ENCODE measurements at places on chromosomes 4 and X.

GRCh38 chrX:40290517-40290916 is 192.8 kb upstream of the BCOR start:
- no peak for DNase-seq

GRCh38 chr4:16467061-16467460 is 240.8 kb upstream of the TAPT1 start:
- DNase-seq = no peak

GRCh38 chr4:85543832-85544231 is 68.9 kb downstream of the ARHGAP24 start:
- peak; percentile 53 for DNase-seq

DNA sequence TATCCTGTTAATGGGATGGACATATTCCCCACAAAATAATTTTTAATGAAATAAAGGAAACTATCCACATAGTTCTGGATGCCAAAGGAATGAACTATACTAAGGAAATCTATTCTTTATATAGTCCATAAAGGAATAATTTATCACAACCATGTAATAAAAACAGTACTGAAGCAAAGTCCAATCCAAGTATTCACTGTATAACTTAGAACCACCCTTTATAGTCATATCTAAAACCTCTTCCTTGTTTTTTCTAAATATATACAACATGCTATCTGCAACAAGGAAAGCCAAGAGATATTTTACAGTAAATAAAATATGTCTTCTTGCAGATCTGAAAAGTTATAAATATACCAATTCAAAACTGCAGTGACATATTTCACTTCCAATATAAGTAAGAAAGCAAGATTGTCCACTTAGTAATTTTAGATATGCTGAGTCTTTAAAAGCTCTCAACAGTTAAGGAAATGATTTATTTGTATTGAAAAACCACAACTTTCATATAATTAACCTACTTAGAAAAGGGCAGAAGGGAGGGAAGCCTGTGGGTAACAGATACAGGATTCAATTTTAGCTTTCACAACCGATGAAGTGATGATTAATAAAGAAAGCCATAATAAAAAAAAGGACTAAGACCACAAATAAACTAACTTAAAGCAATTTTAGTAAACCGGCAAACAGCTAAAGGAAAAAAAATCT is 8.0 kb downstream of the NR3C2 start:
- no peak for DNase-seq

- no peak for DNase-seq
These were observed 282.4 kb downstream of the NR3C2 start for GRCh38 chr4:148159793-148160192.

DNA sequence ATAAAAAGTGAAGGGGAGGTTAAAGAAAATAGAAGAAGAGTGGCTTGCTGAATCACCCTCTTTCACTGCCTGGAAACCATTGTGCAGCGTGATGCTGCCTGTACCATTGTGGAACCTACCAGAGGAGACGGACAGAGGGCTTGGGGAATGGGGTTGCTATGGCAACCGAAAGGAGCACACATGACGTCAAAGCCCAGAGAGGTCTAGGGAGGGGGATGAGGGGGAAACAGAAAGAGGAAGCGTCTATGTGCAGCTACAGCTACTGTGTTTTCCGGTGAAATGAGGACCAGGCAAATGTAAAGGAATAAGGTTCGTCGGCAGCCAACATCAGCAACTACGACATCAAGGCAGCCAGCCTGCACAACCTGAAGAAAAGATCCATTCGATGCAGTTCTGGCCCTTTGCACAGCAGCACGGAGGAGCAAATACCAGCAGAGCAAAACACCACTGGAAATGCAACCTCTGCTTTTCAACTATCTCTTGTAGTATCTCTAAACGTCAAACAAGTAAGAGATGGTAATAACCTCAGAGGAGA is at the start of gene MAPK10:
TSS of gene MAPK10 (minus strand) at position 110 of the 535 bp plus-strand sequence.
- peak; percentile 86 for DNase-seq

DNA sequence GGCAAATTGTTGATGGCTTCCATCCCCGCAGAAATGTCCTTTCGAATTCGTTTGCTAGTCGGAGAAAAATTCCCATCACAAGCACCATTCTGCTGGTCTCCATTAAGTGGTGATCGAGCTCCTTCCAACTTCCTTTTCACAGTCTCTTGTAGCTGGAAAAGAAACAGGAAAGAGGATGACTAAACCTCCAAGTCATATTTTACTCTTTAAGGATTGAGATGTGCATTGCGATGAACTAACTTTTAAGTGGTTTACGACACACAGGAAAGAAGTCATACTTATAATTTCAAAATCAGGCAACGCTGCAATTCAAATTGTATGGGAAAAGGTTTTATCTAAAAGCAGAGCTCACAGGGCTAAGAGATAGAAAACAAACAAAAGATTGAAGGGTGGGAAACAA is 225.2 kb downstream of the MGST2 start:
- peak; percentile 67 for DNase-seq

- DNase-seq = no peak
These were observed 10.2 kb upstream of the LONRF3 start for GRCh38 chrX:118964252-118964651.

DNA sequence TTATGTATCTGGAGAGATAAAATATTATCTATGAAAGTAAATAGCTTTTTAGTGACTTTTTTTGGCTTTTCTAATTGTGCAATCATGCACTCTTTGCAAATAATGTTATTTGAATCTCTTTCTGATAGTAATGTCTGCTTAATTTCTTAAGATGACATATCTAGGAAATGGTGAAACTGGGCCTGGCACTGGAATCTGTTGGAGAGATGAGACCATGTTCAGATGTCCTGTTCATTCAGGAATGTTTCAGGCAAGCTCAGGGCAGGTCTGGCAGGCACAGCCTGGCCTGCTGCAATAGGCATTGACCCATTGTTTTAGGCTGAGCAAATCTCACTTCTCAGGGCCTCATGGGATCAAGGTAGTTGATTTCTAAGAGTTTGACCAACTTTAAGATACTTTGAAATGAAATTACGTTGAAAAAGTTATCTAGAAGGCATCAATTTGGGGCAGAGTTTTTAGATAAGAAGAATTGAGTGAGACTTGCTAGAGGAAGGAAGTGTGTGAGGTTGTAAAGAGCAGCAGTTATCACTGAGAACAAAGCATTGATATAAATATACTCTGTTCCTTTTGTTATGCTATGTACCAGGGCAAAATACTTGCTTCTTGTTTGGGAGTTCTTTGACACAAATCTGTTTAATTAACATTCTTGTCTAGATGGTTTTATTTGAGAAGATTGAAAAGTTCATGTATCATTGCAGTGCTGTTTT is 133.0 kb upstream of the LEF1 start:
- no peak for DNase-seq

DNA sequence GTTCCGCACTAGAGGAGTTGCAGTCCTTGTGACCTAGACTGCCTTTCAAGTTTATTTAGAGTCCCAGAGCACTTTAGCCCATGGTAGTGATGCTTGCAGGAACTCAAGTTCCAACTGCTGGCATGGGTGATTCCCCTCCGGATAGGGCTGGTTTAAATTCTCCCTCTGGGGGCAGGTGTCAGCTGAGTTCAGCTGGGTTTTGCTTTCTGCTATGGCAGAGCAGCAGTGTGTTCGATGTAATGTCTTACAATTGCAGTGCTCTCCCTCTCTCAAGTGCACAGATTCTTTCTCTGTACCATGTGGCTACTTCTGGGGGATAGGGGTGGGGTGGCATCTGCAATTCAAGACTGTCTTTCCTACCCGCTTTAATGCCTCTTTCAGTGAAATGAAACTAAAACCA is 164.8 kb upstream of the ZIC3 start:
- DNase-seq = no peak

GRCh38 chrX:138683600-138683999 is 27.9 kb downstream of the FGF13 start:
- no peak for DNase-seq

- DNase-seq = no peak
These were observed 238.2 kb downstream of the C4orf33 start for GRCh38 chr4:129334136-129334535.

DNA sequence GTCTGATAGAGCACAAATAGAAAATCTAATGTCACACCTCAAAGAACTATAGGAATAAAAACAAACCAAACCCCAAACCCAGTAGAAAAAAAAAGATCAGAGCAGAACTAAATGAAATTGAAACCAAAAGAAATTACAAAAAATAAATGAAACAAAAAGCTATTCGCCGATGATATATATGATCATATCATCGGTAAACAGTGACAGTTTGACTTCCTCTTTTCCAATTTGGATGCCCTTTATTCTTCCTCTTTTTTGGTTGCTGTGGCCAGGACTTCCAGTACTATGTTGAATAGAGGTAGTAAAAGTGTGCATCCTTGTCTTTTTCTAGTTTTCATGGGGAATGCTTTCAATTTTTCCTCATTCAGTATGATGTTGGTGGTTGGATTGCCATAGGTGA is 215.3 kb upstream of the AR start:
- no peak for DNase-seq

GRCh38 chr4:79723507-79723906 is 315.5 kb upstream of the GK2 start:
- no peak for DNase-seq

DNA sequence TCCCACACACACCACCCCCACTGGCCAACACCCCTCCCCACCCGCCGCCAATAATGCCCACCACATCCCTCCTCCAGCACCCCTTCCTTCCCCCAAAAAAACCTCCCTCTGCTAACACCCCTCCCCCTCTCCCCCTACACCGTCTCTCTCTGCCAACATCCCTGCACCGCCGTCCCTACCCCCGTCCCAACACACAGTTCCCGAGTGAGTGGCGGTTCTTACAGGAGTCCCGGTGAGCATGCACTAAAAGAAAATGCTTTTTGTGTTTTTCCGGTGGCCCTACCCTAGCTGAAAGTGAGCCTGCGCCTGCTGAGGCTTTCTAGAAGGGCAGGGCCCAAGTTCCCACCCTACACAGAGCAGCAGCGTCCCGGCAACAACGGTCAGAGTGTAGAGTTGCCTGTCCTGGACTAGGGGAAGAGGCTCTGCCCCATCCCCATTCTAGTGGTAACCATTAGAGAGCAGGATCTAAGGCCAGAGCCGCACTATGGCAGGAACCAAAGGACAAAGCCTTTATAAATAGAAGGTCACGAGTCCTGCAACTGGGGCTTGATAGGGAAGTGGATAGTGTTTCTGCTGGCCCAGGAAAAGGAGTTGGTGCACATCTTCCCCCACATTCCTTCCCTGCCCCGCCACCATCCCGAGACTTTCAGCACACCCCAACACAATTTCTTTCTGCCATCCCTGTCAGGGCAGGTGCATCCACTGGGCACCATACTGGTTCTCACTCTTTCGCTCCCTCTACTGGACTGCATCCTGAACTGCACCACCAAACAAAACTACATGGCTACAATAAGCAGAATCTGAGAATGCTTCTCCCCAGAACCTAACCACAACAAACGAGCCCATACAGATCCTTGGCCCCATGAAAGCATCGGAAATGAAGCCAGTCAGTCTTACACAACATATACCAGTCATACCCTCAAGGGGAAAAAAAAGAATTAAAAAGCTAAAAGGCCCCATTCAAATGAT is 78.1 kb upstream of the PAGE3 start:
- peak; percentile 23 for DNase-seq

DNA sequence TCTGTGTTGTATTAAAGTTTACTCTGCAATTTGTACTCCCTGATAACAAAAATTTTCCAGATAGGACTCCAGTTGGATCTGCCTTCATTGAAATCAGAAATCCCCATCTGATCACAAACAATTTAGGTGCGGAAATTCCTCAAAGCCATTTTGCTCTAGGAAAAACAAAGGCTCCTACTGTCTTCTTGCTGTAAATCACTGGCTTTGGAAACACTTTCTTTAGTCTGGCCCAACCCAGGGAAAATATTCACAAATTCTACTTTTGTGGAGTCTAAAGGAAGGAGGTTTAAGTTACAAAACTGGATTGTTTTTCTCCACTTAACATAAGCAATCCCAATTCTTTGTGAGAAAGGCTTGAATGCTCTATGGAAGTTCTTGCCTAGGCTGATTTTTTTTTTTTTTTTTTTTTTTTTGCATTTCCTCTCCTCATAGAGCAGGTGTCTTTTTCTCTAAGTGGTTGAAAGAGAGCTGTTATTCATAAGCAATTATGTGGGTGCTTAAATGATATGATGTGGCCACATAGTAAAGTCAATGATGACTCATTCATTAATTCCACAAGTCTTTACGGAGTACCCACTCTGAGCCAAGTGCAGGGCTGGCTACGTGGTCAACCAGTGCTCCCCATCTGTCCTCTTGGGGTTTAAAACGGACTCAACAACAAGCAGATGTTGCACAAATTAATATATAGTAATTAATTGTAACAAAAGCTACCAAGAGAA is 261.4 kb downstream of the LDB2 start:
- DNase-seq = peak; percentile 46

DNA sequence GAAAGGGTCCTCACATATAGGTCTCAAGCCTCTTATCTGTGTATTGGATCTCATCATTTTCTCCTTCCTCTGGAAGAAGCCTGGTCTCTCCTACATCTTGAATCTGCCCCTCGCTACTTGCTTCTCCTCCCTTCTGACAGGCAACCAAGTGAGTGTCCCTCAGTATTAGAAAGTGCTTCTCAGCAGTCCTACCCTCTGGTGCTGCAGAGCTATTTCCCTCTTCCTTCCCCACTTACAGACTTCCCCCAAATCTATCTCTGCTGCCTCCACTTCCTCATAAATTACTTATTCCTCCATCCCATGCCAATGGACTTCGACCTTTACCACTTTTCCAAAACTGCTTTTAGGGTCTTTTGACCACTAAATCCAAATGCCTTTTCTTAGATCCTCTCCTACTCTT is 129.1 kb upstream of the NAP1L5 start:
- no peak for DNase-seq

GRCh38 chr4:6692806-6693205 is 872 bp upstream of the S100P start:
- DNase-seq = peak; percentile 59

DNA sequence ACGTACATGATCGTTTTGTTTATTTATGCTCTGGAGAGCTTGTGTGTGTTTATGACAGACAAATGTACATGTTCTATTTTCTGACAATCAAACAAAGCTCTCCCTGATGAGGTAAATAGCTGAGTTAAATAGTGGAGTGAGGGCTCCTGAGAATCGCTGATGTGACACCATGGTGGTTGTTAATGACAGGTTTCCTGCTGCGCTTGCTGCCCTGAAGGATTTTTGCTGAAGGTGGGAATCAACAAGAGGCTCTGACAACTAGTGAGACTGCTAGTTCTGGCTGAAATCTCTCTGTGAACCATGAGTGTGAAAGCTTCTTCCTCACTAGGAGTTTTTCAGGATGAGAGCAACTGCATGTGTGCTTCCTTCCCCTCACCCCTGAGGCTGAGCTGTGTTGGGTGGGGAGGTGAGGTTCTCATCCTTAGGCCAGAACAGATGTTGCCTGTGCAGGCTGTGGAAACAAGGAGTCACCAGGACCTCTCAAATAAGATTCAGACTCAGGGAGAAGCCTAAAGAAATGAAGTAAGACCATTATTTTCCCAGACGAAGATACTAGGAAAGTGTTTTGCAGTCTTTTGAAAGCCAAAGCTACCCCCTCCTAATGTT is 173.4 kb upstream of the JADE1 start:
- no peak for DNase-seq

GRCh38 chrX:20265221-20265725 is 1.4 kb downstream of the RPS6KA3 start:
- peak; percentile 74 for DNase-seq
